ENCODE measurements at places on chromosomes 7 and 10.

DNA sequence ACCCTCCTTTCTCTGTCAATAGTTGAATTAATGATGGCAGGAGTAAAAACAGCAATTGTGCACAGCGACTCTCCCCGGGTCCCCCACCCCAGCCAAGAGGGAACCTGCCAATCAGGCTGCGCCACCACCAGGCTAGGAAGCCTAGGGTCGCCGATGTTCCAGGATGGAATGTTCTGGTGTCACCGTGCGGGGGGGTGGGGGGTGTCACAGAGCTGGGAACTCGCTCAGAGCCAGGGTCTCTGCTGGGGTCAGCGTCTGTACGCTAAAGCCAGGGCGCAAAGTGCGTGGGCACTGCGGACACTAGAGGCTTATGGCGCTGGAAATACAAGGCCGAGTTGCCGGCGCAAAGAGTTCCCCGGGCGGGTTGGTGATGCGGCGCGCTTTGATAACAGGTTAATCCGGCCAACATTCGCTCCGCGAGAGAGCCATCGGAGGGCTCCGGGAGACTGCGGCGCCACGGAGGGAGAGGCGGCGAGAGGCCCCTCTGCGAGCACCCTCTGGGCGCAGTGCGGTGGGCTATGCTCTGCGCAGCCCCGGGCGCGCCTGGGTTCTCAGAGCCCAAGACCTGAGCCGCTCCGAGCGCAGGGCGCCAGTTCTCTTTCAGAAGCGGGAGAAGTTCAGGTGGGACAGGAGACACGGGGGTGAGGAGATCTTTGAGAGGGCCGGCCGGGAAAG lies 192.3 kb downstream of the EMX2 start:
- DNase-seq = no peak

- DNase-seq = no peak
Observed at GRCh38 chr7:8441106-8441965, 7.9 kb downstream of the NXPH1 start.

GRCh38 chr10:112126901-112127300 lies 56.7 kb downstream of the GPAM start:
- no peak for DNase-seq

GRCh38 chr10:132722394-132723329 lies 63.3 kb downstream of the NKX6-2 start:
- no peak for DNase-seq

DNA sequence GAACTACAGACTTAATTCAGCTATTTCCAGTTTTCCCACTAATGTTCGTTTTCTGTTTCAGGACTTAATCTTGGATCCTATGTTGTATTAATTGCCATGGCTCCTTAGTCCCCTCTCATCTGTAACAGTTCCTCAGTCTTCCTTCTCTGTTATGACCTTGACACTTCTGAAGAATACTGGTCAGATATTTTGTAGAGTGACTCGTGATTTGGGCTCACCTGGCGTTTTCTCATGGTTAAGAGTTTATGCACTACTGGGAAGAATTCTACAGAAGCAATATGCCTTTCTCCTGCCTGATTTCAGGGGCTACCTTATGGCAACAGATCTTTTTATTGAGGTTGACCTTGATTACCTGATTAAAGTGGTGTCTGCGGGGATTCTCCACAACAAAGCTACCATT lies 239.4 kb downstream of the CHCHD3 start:
- no peak for DNase-seq

DNA sequence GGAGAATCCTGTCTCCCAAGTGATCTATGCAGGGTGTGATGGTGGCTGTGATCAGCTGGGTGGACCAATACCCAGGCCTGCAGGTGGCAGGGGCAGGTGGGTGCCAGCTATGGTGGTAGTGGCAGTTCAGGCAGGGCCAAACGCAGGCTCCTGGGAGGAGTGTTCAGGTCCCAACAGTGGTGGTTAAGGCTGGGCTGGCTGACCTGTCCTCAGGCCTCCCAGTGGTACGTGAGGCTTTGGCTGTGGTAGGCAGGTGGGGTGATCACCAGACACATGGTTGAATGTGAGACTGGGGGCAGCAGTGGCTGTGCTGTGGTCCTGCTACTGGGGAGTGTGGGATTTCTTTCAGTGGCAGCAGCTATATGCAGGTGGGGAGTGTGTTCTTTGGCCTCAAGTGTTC lies 126.7 kb upstream of the STARD3NL start:
- no peak for DNase-seq

- no peak for DNase-seq
Observed at GRCh38 chr7:92331508-92331907, 85.7 kb downstream of the ANKIB1 start.

DNA sequence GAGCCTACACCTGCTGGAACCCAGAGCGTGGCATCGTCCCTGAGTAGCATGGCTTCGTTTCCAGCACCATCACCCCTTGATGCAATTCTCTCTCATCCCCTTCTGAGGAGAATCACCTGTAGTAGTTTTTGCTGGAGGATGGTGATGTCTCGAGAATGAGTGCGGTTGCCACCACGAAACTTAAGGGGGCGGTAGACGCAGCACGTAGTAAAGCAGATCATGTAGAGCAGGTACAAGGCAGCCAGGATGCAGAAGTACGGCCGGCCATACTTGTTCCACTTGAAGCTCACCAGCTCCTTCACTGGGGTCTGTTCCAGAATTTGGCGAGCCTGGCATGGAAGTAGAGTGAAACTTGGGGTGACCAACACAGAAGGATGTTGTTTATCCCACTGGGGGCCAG lies 8.1 kb downstream of the TRPV5 start:
- no peak for DNase-seq

DNA sequence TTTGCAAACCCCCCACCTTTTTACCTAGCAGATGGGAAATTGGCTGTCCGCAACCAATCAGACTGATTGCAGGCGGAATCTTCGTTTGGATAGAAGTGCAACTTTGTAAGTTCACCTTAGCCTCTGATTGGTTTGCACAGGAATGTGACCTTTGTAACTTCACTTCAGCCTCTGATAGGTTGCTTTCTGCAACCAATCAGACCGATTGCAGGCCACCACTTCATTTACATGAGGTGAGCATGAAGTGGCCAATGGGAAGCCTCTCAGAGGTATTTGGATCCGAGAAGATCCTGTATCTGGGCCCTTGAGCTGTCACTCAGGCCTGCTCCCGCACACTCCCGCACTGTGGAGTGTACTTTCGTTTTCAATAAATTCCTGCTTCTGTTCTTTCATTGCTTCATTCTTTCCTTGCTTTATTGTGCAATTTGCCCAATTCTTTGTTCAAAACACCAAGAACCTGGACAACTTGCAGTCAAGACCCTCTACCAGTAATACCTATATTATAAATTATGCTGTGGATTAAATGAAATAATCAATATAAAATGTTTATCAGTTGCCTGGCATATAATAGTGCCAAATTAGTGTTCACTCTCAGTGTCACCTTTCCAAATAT lies 491.4 kb downstream of the PLXNA4 start:
- no peak for DNase-seq

DNA sequence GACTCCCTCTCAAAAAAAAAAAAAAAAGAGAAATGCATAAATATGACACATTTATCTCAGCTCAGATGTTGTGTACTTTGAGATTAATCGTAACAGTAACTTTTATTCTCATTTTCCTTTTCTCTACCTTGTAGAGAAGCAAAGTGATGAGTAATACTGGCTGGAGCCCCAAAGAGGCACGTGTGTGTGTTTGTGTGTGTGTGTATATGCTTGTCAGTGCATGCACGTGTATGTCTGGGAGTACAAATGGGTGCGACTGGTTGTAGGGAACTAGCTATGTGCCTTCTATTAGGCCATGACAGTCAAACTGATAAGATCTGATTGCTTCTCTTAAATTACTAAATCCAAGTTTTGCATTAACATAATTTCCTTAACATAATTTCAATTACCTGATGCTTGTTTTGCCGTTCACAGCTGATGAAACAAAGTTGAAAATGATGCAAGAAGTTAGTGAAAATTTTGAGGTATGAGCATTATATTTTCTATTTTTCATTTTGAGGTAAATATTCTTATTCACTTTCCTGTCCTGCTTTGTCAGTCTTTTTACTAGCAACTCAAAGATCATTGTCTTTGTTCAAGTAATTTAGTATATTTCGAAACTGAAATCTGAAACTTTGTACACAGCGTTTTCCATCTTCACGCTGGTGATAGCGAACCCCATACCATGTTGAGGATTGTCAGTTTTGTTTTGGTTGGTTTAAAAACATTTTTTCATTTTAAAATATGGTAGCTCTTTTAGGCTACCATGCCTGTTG lies 3.4 kb downstream of the TRRAP start:
- DNase-seq = no peak

- no peak for DNase-seq
Observed at GRCh38 chr7:54946271-54946670, 72.5 kb upstream of the EGFR start.

DNA sequence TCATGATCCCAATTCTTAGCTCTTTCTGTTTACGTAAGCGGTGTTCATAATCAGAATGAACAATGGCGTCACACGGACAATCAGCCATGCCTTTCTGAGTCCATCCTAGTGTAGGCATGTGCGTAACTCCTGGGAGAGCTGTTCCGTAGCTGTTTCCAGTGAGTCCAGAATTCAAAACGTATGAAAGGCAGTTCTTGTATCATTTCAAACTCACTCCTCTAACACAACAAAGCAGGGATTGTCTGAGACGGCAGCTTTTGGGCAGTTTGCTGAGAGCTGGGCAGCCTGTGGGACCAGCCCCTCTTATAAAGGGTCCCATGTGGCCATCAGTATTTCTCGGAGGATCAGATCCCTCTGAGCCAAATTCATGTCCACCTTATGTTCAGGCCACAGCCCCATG lies 43.4 kb downstream of the PSPH start:
- no peak for DNase-seq

- no peak for DNase-seq
Observed at GRCh38 chr10:30803892-30804322, 174.4 kb upstream of the LYZL2 start.

- DNase-seq = no peak
Observed at GRCh38 chr7:88268051-88268450, 38.6 kb downstream of the STEAP4 start.

DNA sequence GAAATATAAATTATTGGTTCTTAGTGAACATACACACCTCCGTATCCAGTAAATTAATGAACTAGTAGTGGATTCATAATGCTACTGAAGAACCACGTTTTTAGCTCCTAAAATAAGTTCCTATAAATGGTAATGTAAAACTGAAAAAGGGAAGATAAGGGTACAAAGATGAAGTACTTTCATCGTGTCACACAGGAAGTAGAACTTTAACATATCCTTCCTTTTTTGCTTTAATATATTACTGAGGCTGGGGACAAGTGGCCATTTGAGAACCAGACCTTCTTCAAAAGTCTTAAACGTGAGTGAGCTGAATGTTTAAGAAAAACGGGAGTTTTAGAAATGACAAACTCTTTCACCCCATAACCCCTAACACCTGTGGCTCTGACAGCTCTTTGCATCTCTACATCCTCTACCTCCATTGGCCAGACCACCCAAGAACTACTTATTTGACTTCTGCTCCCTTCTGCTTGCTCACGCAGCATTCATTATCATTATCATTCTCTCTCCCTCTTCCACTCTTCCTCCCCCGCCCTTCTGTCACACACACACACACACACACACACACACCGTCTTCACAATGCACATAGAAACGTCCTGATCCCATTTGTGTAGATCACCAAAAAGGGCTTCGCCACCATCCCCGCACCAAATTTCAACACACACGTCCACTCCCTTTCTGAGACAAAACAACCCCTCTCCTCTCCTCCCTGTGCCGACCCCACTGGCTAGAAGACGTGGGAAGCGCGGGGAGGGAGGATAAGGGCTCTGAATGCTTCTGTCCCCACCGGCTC lies 677 bp downstream of the SKAP2 start:
- peak; percentile 18 for DNase-seq

GRCh38 chr10:123997486-123998196 lies 95.8 kb downstream of the CHST15 start:
- DNase-seq = no peak

GRCh38 chr7:137577184-137577583 lies 233.7 kb upstream of the PTN start:
- no peak for DNase-seq

DNA sequence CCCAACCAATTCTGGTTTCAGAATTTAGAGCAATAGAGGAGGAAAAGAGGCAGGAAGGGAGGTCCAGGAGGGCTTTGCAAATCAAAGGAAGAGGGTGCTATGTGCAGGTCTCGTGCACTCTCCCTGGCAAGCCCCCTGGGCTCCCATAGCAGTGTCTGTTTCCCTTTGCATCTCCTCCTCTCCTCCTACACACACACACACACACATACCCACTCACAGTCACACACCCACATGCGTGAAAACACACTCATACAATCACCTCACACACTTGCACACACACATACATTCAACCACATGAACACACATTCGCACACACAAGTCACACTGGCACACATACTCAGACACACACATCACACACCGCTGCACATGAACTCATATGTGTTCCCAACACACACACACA lies 105.3 kb downstream of the OAT start:
- no peak for DNase-seq

GRCh38 chr10:11439523-11440053 lies 171.9 kb downstream of the USP6NL start:
- DNase-seq = no peak

- DNase-seq = no peak
Observed at GRCh38 chr10:87761153-87761552, 56.9 kb downstream of the ATAD1 start.

Measured in memory B cell (primary cell).